H9 (cell line): ENCODE measurements at places on chromosomes 2 and 18. TPM values are rescaled to one million over a fixed set of nuclear protein-coding genes. Genes with fewer than 3 reads are reported as not detected.

DNA sequence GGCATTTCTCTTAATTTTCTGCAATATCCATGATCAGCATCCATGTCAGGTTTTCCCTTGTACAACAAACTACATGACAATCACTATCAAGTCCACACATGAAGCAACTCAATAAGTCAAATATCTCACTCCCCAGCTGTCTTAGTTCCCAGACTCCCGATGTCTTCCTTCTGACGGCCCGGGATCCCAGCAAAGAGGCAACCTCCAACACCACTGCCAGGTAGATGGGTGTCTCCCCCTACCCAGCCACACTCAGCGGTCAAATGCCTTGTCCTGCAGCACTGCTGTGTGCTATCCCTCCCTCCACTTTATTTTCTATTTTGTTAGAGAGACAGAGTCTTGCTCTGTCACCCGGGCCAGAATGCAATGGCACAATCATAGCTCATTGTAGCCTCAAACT lies 23.3 kb downstream of the TRABD2A start:
- no peak for DNase-seq

- no peak for DNase-seq
Observed at GRCh38 chr2:54964816-54965215, 85.4 kb downstream of the RTN4 start.

Gene DPP4
- total RNA-seq: 2.2 and 2.8 TPM in 2 replicates

DNA sequence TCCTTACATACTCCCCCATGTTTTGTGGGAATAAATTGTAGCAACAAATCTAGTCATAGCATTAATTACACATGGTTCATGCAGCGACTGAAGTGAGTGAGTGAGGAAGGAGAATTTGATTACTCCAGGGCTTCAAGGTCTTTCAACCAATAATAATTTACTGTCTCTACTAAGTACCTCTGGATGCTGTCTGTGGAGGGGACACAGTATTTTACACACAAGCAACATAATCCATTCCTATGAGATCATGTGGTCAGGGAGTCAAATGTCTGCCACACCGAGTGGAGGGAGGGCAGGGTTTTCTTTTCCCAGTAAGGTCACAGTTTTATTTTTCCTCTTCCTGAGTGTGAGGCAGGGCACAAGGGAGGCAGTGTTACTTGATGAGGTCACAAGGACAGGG lies 334.7 kb upstream of the CELF4 start:
- DNase-seq: no peak

- no peak for DNase-seq
Observed at GRCh38 chr2:36528766-36529392, 69.1 kb downstream of the FEZ2 start.

- DNase-seq: no peak
Observed at GRCh38 chr2:6978991-6979390, 61.8 kb downstream of the RNF144A start.

DNA sequence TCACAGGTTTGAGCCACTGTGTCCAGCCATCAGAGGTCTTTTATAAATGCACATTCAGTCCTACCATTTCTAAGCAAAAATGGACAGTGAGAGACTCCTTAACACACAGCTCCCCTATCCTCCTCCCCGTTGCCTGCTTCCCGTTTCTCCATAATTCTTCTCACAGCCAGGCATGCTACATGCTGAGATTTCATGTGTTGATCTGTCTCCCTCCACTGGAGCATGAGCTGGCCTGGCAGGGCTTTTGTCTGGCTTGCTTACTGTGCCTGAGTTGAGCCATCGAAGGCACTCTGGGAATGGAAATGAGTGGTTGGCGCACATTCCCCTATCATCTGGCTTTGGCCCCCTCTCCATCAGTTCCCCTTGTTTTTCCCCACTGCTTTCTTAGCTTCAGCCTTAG lies 413.5 kb downstream of the PTPRM start:
- no peak for DNase-seq

DNA sequence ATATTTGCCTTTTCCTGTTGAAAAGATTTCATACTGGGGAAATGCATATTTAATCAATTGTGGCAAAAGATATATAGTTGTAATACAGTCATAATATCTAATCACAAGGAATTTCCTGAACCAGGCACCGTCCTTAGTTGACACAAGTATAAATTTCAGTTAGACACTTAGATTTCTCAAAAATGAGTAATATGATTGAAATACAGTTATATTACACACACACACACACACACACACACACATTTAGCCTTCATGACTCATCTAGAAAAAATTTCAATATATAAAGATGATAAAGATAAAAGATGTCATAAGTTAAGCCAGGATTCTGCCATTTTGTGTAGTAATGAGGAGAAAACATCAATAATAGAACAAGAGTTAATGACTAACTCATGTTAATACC lies 258.4 kb upstream of the ZNF804A start:
- no peak for DNase-seq

Gene RTP5
- not detected in 2 replicates for total RNA-seq

Gene GFPT1
- total RNA-seq: 75.8 and 84.4 TPM in 2 replicates
